T-cell (primary cell): ENCODE measurements at places on chromosomes 7 and 10.

DNA sequence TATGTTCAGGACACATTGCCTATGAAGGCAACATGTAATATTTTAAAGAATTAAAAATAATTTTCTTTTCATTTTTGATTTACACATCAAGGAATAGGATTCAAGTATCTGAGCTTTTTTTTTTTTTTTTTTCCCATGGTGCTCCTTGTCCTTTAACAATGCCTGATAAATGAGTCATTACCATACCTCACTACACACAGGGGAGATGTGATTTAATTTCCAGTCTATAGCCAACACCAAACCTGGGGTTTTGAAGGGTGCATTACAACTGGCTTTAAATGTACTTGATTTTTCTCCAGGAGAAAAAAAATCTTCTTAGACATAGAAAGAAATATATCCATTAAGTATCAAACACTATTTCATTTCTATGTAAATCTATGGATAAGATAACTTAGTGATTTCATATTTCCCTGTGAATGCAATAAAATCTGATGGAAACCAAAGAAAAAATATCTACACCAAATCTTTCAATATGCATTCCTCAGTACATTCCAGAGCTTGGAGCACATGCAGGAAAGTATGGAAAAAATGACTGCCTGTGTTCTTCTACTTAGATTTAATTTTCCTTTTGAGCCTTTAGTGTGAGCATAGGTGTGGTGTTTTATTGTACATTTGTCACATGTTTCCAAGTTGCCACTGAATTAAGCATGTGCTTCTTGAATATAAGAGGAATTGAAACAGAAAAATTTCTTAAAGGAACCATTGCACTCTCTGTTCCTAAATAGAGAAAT lies 204.8 kb upstream of the MEOX2 start:
- no peak for DNase-seq

DNA sequence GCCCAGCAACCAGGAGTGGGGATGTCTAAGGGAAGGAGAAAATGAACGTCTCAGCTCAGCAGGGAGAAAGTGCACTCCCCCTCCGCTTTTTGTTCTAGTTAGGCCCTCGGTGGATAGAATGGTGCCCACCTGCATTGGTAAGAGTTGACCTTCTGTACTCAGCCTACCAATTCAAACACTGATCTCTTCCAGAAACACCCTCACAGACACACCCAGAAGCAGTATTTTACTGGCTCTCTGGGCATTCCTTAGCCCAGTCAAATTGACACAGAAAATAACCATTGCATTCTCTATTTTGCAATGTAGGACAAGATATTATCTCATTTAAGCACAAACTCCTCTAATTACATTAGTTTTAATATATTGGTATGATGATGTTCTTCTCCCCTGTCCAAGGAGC lies 106.1 kb upstream of the C7orf33 start:
- DNase-seq: no peak

DNA sequence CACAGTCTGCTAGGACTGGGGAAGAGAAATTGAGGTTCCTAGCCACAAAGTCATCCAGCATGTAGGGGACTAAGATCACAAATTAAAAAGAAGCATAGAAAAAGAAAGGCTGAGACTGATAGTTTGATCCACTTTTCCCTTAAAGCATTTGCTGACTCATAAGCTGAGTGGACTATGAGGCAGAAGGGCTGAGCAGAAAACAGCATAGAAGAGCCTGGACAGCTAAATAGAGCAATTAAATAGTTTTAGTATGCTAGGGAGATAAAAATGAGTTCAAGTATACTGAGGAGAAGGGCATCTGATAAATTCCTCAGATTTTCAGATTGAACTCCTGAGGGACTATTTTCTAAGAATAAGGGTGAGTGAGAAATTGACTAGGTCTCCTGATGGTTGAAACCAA lies 155.9 kb upstream of the EGR2 start:
- DNase-seq: no peak

GRCh38 chr10:99279626-99280111 lies 44.0 kb upstream of the HPSE2 start:
- DNase-seq: no peak

DNA sequence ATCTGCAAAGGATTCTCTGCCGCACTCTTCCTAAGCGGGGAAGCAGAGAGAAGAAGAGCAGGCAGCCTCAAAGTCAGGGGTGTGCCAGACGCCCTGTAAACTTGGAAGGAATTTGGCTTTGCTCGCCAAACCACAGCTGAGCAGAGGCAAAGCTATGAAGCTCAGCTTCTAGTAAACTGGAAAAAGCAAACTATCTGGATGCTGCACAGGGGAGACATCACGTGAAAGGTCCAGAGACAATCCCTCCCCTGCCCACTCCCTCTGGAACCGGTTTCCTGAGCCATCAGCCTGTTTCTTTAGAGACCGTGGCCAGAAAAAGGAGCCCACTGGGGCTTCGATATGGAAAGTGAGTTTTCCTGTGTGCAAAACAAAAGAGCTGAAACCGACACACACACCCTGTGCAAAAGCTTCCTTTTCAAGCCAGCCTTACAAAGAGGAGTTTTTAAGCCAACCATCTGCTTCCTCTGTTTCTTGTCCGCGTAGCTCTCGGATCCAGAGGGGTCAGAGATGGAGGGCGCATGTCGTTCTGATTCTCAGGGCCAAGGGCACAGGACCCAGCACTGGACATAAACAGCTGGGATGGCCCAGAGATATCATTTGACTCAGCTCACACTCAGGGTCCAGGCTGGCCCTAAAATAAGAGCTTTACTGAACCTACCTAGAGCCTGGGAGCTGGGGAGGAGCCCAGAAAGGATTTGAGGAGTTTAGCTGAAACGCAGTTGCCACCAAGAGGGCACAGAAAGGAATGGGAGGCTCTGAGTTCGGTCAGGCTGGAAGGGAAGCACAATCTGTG lies 58.2 kb upstream of the DNAAF5 start:
- DNase-seq: no peak

DNA sequence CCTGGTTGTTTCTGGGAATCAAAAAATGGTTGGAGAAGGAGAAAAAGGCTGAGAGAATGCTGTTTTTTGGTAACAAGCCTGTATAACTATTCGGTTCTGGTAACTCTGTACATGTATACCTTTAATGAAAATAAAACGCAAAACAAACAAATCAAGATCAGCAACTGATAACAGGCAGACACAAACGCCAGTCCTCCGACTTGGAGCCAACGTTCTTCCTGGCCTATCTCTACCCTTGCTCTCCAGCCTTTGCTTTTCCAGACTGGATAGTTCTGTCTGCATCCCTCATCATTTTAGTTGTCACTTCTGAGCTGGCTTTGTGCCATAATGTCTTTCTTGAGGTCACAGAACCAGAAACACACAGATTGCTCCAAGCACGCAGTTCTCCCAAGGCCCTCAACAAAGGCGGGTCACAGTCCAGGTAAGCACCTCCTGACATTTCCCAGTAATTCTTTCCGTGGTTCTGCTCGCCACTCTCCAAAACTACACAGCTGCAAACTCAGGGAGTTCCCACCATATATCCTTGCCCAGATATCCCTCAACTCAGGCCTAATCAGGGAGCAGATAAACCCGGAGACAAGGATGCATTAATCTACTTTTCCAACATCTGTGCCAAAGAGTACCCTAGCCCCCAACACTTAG lies 20.2 kb downstream of the HIP1 start:
- DNase-seq: no peak

- no peak for DNase-seq
Measured at GRCh38 chr7:131166066-131166465, 161.6 kb upstream of the MKLN1 start.

DNA sequence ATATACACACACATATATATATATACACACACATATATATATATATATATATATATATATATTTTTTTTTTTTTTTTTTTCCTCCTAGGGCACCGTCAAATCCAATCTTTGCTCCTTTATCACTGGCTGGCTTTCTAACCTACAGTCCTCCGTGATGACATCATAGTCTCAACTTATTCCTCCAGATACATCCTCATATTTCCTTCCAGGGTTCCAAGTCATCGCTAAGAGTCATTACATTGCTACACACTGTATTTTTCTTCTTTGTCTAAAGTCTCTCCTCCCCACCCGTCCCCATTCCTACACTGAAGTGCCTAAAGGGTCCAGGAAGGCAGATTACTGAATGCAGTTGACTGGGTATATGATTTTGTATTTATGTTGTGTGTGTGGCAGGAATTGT lies 1.1 kb upstream of the FAM200A start:
- no peak for DNase-seq

DNA sequence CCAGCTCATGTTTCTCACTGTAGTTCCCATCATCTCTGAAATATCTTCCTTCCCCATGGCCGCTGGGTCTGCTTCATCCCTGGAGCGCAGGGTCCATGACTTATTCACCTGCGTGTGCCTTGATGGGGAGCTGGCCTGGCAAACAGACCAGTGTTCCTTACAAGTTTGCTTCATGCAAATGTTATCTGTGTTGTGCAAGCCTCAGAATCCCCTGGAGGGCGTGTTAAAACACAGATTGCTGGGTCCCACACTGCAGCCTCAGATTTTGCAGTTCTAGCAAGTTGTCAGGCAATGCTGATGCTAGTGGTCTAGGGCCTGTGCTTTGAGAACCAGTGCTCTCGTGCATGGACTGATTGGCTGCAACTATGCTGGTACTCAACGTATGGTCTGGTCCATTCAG lies 7.2 kb upstream of the DMBT1 start:
- no peak for DNase-seq

DNA sequence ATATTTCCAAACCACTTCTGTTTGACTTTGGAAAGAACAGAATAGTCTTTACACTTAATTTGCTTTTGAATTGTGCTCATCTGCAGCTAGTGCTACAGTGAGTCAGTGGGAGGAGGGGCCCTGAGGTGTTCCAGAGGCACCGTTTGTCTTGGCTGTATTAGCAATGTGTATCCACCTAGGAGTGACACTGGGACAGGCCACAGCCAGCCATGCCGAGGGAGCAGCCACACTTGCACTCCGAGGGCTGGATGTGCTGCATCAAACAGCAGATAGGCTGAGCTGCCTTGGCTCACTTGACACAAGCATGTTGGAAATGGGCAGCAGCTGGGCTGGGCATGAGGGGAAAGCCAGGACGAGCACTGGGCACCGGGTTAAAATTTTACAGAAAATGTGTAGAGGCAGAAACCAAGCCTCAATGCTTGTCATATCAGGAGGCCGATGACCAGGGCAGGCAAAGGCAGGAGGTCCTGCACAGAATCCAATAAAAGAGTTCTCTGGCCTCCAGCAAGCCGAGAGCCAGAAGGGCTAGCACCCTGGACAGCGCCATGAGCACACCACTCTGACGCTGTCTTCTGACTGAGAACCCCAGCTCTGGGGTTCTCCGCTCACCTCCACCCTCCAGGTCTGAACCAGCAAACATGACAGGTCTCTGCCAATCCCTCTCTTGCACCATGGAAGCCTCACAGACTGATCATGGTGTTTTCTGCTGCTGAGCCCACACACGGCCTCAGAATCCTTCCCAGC lies 163.3 kb downstream of the GRID1 start:
- no peak for DNase-seq

DNA sequence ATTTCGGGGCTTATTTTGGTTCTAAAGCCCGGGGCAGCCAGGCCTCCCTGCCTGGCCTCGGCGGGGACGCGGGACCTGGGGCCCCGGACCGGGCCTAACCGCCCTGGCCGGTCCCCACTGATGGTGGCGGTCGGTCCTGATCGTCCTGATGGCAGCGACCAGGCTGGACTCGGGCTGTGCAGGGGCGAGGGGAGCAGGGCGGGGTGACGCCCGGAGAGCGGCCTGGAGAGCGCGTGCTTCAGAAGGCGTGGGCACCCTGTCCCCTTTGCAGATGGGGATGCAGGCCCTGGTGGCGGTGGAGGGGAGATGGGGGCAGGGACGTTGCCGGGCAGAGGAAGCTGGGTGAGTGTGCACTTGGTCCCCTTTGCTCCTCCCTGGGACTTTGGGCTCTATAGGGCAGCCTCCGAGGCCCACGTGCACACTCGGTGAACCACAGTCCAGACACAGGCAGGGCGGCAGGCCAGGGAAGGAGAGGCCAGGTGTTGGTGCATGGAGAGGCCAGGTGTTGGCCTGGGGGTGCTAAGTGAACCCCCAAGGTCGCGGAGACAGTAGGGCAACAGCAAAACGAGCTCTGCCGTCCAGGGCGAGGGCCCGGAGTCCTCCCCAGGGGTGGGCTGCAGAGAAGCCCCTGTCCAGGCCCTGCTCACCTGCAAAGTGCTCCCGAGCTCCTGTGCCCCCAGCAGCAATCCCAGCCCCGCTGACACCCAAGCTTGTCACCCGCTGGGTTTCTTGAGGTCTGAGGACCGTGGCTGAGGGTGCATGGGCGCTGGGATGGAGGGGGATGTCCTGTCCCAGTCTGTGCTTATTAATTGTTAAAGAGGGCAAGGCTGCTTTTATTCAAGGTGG lies 42.4 kb upstream of the FAM20C start:
- DNase-seq: no peak

DNA sequence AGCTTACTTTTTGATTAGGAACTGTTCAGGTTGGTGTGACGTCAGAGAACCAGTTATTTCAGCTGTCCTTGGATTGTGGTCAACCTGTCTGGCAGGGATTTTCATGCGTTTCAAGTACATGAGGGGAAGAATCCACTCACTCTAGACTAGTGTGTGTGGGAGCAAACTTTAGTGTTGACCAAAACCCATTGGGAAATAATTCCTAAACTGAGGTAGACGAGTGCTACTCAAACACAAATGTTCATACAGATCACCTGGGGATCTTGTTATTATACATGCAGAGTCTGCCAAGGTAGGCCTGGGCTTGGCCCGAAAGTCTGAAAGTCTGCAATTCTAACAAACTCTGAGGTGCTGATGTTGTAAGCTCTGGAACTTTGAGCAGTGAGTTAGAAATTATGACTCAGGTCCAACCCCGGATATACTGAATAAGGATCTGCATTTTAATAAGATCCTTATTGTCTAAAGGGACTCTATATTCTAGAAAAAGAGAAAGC lies 111.1 kb upstream of the CREB5 start:
- no peak for DNase-seq

DNA sequence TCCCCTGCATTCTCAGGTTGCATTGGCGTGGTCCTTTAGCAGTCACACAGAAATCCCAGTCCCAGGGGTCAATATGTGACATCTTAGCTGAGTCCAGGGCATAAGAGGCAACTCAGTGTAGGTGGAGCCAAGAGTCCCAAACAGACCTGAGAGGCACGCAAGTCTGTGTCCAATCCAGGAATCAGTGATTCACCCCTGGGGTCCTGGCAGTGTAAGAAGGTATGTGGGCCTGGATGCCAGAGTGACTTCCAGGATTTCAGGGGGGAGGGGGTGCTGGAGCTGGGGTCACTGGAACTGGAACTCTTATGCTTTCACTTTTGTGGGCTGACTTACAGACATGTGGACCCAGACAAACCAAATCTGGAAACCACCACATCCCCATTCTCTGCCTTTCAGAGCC lies 26.8 kb downstream of the FRMPD2 start:
- no peak for DNase-seq

DNA sequence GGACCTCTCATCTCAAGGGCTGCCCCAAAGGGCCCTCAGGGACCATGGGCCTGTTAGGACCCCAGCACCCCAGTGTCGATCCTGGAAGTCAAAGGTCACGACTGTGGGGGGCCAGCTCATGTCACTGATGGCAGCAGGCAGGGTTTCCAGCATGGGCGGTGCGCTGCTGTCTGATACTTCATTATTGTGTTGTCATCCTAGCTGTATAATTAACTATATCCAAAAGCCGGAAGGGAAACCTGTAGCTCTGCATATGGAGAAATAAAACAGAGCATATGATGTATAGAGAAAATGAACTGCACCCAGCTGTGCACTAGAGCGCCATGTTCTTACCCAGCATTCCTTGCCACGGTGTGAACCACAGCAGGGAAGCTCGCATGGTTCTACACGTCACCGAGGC lies 196.3 kb downstream of the EBF3 start:
- no peak for DNase-seq
